ENCODE measurements at places on chromosomes 7 and 10.

DNA sequence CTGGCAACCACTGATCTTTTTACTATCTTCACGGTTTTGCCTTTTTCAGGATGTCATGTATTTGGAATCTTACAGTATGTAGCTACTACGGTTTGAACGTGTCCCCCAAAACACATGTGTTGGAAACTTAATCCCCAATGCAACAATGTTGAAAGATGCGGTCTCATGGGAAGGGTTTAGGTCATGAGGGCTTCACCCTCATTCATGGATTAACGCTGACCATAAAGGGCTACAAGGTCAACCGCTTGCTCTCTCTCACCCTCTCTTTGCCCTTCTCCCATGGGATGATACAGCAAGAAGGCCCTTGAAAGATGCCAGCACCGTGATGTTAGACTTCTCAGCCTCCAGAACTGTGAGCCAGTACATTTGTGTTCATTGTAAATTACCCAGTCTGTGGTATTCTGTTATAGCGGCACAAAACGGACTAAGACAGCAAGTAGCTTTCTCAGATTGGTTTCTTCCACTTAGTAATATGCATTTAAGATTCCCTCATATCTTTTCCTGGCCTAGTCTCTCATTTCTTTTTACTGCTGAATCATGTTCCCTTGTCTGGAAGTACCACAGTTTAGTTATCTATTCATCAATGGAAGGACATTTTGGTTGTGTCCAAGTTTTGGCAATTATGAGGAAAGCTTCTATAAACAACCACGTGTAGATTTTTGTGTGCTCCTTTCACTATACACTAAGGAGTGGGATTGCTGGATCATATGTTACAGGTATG is 3.0 kb upstream of the CRYGN start:
- DNase-seq: no peak

GRCh38 chr10:47034441-47035051 is 123.3 kb downstream of the PTPN20 start:
- no peak for DNase-seq

DNA sequence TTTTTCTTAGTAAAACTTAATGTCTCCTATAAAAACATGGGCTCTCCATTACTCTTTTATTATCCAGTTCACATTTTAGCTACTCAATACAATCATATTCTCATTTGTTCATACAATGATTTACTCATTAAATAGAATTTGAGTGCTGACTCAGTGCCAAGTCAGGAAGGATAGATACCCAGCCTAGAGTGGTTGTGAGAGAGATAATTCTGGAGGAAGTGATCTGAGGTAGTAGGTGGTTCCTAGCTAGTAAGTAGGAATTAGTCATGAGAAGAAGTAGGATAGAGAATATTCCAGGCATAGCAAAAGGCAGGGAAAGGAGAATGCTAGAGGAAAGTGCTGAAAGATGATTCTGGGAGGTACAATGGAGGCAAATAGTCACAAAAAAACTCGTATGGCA is 133.5 kb upstream of the MBL2 start:
- no peak for DNase-seq

GRCh38 chr10:72470666-72471065 is 115.9 kb upstream of the DNAJB12 start:
- no peak for DNase-seq

GRCh38 chr10:29554660-29555059 is 80.1 kb downstream of the SVIL start:
- DNase-seq: no peak

GRCh38 chr7:96508371-96508770 is 186.5 kb upstream of the SLC25A13 start:
- DNase-seq: no peak

DNA sequence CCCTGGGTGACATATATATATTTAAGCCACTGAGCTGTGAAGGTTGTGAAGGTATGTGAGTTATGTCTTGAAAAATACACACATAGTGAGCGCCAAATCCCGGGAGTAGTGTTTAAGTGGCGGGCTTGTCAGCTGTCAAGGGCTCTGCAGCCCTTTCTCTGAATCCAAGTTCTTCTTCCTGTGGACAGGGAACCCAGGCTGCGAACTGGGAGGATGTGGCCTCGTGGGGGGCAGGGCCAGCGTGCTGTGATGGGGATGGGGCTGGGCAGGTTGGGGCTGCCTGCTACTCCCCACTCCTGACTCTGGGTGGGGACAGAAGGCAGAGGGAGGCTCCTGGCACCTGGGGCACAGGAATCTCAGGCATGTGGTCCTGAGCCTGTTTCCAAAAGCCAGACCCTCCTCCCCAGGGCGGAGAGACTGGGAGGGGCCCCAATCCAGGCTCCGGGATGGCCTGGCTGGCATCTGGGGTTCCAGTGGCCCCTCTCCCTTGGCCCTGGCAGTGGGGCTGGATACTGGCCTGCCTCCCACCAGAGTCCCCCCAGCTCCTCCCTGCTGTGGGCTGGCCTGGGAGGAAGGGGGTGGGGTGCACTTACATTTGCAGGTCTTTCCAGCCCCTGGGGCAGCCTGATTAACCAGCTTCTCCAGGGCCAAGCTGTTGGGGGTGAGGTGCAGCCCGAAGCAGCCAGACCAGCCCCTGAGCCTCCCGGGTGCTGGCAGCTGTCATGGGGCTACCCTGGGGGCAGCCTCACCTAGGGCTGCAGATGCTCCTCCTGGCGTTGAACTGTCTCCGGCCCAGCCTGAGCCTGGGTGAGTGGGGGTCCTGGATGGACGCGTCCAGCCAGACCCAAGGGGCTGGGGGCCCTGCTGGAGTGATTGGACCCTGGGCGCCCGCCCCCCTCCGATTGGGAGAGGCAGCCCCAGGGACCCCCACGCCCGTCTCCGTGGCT is at the start of gene UPK3B:
Gene UPK3B (plus strand): TSS at position 622 of the 947 bp plus-strand sequence. CDS start 101 bp downstream, at position 723.
- DNase-seq: no peak

Measured in HS-27A (cell line).